ENCODE measurements at places on chromosomes 13 and 19.

DNA sequence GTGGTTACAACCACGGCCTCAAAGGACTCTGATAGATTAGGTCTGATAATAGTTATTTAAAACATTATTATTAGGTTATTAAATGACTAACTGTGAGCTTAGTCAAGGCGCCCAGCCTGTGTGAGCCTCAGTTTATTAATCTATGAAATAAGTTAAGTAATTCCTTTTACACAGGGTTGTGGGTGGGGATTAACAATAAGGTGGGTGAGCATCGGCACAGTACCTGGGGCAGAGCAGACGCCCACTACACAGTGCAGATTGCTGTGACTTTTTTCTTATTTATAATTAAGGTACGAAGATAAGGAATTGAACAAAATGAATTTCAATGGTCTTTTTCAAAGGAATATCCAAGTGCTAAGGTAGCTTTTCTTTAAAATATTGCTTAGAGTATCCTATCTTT is 132.2 kb downstream of the KATNAL1 start:
- DNase-seq = no peak

DNA sequence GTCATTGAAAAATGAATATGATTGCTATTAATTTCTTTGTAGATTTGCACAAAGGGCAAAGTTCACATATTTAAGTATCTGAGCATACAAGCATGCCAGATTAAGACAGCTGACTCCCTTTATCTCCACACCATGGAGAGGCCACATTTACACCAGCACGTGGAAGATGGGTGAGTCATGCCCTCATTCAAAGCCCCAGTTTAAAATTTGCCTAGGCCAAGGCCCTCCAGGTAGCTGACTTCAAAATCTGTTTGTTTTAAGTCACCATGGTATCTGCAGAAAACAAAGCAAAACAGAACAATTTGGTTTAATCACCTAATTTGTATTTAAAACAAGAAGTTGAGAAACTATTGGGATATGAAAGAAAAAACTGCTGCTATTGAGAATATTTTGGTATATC is 109.2 kb downstream of the ESD start:
- peak; percentile 28 for DNase-seq

GRCh38 chr19:51121257-51121656 is 3.4 kb upstream of the SIGLEC9 start:
- DNase-seq = no peak

DNA sequence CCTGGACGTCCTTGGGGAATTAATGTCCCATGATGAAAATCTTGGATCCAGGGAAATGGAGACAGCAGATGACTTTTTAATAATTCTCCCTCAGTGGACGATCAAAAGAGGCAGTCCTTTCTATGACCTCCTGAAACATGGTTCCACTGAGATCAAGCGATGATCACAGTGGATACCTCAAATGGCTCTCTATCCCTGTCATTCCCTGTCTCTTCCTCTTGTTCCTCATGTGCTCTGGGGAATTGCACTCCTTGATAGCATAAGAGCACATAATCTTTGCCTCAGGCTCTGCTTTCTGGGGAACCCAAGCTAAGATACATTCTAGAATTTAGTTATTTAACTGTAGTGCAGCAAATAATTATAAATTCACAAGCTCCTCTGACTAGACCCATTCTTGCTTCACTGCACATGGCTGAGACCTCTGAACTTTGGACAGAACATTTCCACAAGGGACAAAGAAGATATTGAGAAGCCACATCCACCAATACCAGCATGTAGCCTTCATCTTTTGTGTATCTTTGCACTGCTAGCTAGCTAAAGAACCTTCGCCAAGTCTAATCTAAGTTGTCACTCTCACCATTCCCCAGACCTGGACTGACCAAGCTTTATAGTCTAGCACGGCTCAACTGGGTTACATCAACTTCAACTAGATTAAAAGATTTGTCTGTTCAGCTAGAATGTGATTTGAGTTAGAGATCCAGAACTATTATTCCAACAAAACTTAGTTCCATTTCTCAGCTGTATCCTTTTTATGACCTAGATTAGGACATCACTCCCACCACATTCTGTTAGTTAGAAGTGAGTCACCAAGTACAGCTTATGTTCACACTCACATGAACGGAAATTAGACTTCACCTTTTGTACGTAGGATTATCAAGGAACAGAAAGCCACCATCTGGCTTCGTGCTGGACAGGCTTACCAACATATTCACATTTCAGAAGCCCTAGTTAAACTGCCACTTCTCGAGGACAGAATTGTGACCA is 142.7 kb downstream of the SUCLA2 start:
- no peak for DNase-seq

DNA sequence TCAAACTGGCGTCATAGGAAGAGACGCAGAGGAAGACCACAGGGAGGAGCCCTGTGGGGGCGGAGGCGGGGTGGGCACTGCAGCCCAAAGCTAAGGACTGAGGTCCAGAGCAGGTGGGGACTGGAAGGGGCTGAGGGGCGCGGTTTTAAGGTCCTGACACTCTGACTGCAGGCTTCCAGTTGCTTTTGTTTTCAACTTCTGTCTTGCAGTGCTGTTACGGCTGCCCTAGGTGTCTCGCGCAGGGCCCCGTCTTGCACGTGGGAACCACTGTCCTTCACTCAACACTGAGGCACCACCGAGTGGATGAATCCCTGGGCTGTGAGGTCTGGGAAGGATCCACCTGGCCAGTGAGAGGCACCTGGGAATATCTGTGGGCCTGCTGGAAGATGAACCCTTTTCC is 76.0 kb downstream of the TEX29 start:
- DNase-seq = no peak

GRCh38 chr13:28470296-28470695 is 24.6 kb downstream of the FLT1 start:
- DNase-seq = no peak

GRCh38 chr13:60013166-60013565 is 150.6 kb downstream of the DIAPH3 start:
- no peak for DNase-seq

GRCh38 chr13:72648513-72649065 is 78.8 kb downstream of the MZT1 start:
- no peak for DNase-seq

- no peak for DNase-seq
These were observed 16.1 kb upstream of the TTYH1 start for GRCh38 chr19:54399189-54399588.

DNA sequence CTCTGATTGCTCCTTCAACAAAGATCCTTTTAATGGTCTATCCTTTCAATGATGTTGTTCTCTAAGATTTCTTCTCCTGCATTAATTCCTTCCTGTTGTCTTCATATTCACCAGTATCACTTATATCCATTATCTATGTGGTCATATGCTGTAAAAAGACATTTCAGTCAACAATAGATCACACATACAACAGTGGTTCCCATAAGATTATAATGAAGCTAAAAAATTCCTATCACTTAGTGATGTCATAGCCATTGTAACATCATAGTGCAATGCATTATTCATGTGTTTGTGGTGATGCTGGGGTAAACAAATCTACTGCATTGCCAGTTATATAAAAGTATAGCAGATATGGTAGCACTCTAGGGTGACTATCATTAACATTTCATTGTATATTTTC is 266.1 kb downstream of the LHFPL6 start:
- DNase-seq = no peak

- DNase-seq = no peak
These were observed 115.5 kb downstream of the LACC1 start for GRCh38 chr13:43994999-43995859.

GRCh38 chr19:37953171-37953917 is 46.3 kb downstream of the SIPA1L3 start:
- no peak for DNase-seq

DNA sequence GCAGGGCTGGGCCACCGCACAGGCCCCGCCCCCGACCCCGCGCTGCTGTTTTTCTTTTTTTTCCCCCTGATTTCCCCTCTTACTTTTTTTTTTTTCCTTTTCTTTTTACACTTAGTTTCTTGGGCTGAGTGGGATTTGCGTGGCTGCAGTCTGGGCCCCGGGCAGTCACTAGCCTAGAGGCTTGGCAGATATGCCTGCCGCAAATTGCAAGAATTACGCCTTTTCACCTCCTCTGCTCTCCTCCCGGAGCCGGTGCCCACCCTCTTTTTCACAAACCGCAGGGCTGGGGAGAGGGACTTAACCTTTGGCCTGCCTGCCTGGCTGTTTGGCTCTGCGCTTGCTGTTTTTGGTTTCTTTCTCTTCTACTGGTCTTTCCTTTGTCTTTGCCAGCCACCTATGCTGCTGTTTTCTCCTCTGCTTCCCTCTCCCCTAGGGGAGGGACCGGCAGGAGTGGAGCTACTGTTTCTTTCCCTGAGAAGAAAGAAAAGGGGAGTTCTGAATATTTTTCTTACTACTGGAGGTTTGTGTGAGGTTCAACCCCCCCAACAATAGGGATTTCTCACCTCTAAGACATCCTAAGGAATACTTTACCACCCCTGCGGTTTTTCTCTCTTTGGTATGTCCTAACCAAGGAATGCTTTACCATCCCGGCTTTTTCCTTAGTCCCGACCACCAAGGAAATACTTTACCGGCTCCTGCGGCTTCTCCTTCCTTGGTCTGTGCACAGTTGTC is 11.0 kb downstream of the ZNF552 start:
- DNase-seq = no peak

DNA sequence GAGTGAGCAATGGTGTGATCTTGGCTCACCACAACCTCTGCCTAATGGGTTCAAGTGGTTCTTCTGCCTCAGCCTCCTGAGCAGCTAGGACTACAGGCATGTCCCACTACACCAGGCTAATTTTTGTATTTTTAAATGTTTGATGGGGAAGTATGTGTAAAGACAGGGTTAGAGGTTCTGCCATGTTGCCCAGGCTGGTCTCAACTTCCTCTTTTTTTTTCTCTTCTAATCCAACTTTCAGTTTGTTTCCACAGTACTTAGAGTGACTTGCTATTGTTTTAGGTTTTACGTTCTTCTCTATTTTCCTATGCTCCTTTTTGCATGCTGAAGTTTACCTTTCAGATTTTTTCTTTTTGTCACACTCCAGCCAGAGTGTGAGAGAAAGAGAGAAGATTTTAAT is 1433.0 kb downstream of the UQCRFS1 start:
- no peak for DNase-seq

- DNase-seq = no peak
These were observed at the start of gene C19orf85 for GRCh38 chr19:55464662-55465054. C19orf85 (minus strand) TSS chr19:55464751; CDS start chr19:55464554, 197 bp downstream.

- no peak for DNase-seq
These were observed 236.3 kb downstream of the COL4A1 start for GRCh38 chr13:110070511-110071120.

DNA sequence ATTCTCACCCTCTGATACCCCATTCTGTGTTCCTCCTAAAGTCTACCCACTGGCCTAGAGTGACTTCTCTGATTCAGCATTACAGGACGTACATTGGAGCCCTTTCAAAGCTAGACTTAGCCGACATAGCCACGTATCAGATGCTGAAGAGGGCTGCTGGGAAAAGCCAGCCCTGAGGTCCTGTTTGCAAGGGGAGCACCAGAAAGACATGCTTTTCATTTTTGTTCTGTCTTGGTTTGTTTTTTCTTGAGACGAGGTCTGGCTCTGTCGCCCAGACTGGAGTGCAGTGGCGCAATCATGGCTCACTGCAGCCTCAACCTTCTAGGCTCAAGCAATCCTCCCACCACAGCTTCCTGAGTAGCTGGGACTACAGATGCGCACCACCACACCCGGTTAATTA is 6.3 kb upstream of the ZSWIM4 start:
- DNase-seq = peak; percentile 49

DNA sequence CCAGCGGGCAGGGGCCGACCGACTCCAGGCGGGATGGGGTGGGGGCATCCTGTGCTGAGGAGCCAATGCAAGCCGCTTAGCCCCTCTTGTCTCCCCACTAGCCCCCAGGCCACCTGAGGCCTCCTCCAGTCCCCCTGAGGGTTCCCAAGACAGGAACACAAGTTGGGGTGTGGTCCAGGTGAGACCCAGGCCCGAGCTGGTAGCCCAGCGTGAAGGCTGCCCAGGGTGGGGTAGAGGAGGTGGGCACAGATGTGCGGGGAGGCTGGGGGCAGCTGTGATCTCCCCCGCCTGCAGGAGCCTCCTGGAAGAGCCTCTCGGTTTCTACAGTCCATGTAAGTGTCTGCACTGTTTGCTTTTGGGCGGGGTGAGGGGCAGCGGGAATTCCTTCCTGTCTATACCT is 10.4 kb downstream of the TLE6 start:
- no peak for DNase-seq

GRCh38 chr13:85597790-85598500 is 201.3 kb downstream of the SLITRK6 start:
- no peak for DNase-seq

GRCh38 chr19:7772752-7773291 is 9.8 kb downstream of the CLEC4M start:
- DNase-seq = peak; percentile 81

GRCh38 chr19:48793271-48793670 is 17.6 kb downstream of the BCAT2 start:
- no peak for DNase-seq

GRCh38 chr13:38564256-38565150 is 122.4 kb upstream of the FREM2 start:
- DNase-seq = no peak

DNA sequence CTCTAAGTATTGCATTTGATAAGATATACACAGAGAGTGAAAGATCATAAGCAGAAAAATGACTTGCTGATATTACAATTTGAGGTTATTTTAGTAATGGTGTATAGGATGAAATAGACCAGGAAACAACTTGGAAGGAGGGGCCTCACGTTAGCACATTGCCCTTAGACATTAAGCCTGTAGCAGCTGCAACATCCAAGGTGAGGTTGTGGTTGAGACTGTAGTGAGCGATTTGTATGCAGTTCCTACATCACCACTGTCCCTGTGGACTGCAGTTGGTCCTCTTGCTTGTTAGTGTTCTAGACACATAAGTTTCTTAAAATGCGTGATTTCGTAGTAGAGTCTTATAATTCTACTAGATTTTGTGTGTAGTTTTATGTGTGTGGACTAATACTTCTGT is 311.3 kb downstream of the ATP8A2 start:
- DNase-seq = no peak

GRCh38 chr13:74182491-74182890 is 48.3 kb upstream of the KLF12 start:
- DNase-seq = no peak

GRCh38 chr13:59674616-59675015 is 489.1 kb downstream of the DIAPH3 start:
- no peak for DNase-seq

- DNase-seq = no peak
These were observed 8.3 kb downstream of the LSR start for GRCh38 chr19:35257113-35257461.

DNA sequence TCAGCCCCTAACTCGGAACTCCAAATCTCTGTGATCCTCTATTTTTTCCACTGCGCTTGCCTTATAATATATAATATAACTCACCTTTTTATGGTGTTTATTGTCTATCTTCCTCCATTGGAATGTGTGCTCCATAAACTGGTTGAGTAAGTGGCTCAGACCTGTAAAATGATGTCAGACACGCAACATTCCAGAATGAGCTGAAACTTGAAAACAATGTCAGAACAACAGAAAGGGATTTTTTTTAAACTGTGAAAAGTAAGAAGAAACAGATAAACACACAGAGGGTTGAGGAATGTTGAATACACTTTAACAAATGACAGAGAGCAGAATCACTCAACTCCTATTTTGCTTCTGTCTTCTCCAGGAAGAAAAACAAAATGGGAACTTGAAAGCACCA is 19.1 kb upstream of the FAM216B start:
- no peak for DNase-seq

Measured in GM12865 (cell line).